ENCODE measurements at places on chromosomes 7 and 10.

DNA sequence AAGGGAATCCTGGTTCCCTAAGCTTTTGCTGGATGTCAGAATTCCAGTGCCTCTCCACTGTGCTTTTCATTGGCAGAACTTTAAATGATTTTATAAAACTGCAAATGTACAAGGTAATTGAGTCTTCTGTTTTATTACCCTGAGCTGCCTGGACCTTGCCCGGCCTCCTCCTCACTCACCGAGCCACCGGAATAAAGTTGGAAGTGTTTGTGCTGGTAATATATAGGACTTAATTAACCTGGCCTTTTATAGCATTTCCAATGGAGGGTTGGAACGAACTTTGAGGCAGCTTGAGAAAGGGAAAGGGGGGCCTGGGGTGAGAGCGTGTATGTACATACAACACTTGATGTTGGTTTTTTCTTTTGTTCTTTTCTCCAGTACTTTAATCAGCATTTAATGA is 43.4 kb downstream of the ZNF503 start:
- no peak for DNase-seq

GRCh38 chr7:45026984-45027773 is 27.2 kb downstream of the CCM2 start:
- peak; percentile 67 for DNase-seq

DNA sequence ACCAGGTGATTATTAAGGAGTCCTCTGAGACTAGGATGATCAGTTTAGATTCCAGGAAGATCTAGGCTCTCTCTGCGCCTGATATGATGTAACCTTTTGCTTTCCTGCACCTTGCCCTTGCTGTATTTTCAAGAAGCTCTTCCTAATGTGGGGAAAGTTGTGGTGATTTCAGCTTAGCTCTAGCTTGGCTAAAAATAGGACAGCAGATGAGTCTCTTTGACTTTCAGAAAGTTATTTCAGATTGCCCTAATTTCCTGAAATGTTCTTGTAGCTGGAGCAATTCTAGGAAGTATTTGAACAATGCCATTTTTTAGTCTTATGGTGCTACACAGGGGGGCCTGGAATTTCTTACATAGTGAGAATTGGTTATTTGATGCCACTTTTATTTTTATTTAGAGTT is 3.8 kb downstream of the LCOR start:
- DNase-seq, result no peak

DNA sequence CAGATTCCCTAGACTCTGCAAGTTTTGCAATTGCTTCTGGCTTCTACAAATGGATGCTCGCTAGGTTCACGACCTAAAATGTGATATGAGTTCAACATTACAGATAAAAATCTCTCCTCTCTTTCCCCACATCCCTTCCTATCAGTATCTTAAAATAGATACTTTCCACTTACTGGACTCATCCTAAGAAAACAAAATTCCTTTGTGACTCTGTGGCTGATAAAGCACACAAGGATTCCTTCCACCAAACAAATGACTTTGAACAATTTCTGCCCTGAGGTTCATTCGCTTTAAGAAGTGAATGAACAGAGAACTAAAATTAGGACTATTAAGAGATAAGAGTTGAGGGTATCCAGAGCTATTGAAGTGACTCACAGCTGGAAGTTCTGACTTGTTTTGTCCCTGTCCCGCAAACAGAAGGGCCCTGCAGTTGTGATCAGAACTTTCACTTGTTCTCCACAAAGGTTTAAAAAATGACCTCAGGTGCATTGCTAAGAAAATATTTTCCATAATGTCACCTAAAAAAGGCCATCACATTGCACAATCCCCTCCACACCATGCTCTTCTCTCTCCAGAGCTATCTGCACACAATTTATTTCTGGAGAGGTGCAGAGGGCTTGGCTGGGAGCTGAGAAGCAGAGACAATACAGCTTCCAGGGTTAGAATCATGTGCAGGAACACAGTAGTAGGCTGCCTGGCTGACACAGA is 96.1 kb downstream of the PIP4K2A start:
- DNase-seq, result no peak

DNA sequence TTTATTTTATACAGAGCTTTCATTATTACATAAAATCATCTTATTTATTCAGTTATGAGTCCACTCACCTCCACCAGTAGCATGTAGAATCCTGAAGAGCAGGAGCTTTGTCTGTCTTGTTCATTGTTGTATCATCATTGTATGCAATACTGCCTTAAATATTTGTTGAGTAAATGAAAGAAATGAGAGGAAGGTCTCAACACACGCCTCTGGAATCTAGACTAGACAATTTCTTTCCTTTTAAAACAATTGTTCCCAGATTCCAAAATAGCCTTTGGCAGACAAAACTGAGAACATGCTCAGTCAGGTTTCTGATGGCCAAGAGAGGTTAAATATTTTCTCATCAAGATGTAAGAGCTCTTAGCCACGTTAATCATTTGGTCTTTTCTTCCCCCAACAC is 173.1 kb upstream of the AGR3 start:
- DNase-seq, result peak; percentile 67

GRCh38 chr10:11951695-11952094 is 90.9 kb downstream of the UPF2 start:
- no peak for DNase-seq

- peak; percentile 68 for DNase-seq
These were observed 30.5 kb downstream of the SLC18A2 start for GRCh38 chr10:117271427-117271826.
